Fibroblast of skin of right biceps (primary cell): ENCODE measurements at places on chromosomes 2 and 18.

DNA sequence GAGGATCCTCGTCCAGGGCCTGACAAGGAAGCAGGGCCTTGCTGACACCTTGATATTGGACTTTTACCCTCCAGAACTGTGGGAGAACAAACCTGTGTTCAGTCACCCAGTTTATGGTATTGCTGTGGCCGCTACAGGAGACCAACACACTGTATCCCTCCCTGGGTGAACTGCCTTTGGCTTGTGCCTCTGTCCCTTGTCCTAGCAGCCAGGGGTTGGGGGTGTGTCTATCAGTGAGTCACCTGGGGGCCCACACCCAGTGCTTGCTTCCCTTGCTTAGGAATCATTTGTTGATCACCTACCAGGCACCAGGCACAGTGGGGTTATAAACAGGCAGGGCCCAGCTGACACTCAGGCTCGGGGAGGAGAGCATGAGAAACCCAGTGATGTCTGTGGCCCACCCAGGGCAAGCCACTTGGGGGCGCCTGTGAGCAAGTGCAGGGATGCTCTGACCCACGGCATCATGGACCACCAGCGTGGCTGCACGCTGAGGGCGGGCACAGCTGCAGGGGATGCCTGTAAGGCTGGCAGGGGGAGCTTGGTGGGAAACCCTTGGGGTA is 17.1 kb downstream of the TMEM185B start:
- DNase-seq = peak; percentile 7

DNA sequence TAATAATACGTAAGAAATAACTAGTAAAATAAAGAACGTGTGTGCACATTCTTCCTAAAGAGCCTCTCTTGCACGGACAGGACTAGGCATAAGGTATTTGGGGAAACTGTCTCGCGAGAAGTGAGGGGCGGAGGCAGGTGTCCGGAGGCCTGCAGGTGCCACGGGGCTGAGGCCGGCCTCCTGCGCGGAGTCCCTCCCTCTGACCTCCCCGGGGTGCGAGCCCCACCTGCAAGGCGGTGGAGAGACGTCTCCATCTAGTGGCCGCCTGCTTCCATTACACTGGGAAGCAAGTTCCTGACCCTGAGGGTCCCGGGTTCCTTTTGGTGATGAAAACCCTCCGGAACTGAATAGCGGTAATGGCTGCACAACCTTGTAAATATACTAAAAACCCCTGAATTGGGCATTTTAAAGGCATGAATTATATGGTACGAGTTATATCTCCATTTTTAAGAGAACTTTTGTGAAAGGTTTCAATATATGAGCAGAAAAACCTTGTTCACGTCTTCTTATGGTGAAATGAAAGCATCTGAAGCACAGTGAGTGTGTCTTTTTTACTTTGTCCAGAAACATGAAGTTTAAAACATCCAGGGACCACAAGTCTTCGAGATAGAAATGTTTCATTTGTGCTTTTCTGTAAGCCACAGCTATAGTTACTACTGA is 35.5 kb upstream of the CTDP1 start:
- peak; percentile 52 for DNase-seq

GRCh38 chr2:71798266-71799012 is 345.1 kb downstream of the DYSF start:
- peak; percentile 28 for DNase-seq

DNA sequence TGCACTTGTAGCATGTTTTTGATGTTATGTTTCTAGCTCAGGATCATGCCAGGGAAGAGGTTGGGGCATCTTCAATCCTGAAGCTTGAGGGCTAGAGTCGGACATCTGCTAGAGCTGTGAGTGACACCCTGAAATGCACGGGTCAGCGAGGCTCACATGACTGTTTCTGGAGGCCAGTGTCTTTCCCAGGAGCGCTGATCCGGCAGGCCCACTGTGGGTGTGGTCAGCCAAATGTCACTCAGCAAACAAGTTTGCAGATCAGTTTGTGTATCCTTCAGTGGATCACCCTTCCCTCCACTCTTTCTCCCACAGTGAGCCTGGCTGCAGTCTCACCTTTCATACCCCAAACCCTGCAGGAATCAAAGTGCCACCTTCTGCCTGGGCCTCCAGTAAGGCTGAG is 23.0 kb upstream of the ARHGEF4 start:
- DNase-seq = no peak

DNA sequence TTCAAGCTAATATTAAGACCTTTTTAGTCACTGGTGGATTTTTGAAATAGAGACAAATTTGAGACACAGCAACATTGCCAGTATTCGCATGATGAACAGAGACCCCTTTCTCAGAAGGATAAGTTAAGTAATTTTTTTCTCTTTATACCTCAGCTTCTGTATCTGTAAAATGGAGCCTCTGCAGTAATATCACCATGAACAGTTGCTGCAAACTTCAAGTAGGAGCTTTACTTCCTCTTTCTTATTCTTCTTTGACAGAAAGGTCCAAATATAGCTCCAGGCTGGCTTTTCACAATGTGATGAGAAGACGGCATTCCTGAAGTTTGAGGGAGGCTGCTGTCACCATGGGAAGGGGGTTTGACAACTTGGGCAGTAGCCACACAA is 158.7 kb downstream of the TDRD15 start:
- DNase-seq = no peak

- DNase-seq = peak; percentile 47
Measured at GRCh38 chr2:236176417-236176816, 8.2 kb upstream of the GBX2 start.

DNA sequence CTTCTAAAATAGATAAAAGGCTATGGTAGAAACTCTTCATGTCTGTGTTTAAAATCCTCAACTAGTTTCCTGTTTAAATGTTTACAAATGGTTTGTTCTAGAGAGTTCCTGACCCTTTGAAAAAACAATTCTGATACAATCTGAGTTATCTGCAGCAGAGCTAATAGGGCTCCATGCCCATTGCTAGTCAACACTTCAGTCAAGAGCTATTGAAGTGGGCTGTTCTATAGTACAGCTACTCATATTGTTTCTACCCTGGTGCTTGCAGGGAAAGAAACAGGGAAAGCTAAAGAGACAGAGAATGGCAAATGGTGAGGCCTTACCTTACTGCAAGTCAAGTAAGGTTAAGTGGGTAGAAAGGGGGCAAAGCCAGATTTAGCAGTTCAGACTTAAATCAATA is 112.3 kb upstream of the CAVIN2 start:
- DNase-seq = no peak

DNA sequence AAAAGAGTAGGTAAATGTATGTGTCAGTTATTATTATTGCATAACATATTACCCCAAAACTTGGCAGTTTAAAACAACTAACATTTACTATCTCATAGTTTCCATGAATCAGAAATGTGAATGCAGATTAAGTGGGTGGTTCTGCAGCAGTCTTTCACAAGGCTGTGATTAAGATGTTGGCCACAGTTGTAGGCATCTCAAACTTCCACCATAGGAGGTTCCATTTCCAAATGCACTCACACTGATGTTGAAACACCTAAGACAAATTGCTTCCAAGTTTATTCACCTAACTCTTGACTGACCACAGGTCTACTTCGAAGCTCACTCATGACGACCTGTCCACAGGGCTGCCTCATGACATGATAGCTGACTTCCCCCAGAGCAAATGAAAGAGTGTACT is 360.8 kb downstream of the GRB14 start:
- peak; percentile 9 for DNase-seq

GRCh38 chr2:163662141-163662780 is 73.5 kb downstream of the FIGN start:
- peak; percentile 50 for DNase-seq

DNA sequence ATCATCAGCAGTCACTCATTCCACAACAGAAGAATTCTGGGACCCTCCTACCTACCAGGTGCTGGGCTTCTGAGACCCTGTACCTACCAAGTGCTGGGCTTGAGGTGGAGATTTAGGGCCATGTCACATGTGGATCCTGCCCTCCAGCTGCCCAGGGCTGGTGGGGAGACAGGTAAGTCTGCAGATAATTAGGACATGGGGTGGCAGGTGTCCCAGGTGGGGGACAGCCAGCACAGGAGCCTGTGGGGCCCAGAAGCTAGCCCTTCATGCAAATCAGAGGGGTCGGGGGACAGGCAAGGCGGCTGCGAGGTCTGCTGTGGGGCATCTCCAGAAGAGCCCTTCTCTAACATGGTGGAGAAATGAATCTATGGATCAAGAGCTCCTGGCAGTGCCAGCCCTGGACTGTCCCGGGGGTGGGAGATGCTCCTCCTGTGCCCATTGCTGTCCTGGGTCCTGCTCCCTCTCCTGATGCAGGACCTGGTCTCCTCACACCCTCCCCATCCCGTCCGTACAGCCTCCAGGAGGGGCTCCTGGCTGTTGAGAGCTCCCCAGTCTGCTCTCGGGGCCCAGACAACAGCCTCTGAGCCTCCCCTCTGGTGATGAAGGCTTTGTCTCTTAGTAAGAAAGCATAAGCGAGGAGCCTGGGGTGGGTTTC is 106.3 kb upstream of the GLI2 start:
- DNase-seq = no peak

GRCh38 chr2:183522489-183523266 is 398.4 kb downstream of the NUP35 start:
- peak; percentile 28 for DNase-seq

DNA sequence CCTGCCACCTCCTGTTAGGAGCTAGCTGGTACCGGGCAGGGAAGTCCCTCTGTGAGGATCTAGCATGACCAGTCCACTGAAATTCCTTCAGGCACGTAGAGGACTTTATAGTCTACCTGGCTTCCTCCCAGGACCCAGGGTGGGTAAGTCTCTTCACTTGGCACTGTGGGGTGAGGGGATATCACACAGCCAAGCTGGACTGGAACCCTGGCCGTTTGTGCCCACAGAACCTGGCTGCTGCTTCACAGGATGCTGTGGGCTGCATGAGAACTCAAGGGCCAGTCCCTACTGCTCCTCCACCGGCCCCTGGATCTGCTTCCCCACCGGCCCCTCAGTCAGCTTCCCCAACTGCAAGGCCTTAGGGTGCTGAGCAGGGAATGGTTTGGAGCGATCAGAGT is 35.8 kb downstream of the HS1BP3 start:
- no peak for DNase-seq

DNA sequence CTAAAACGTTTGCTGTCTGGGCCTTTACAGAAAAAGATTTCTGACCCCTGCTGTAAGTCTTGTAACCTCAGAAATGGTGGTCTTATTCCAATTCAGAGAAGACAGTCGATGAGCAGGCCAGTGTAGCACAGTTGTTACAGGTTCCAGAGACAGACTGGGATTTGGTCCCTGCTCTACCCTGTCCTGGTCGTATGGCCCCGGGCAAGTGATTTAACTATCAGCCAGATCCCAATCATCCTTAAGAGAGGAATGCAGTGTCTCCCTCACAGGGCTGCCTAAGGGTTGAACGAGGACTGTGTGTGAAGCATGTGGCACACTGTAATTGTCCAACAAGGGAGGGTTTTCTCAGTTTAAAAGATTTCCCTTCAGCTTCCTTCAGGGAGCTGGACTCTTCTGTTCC is 47.2 kb downstream of the HK2 start:
- DNase-seq = no peak

GRCh38 chr18:44683556-44683955 is 2.9 kb downstream of the SETBP1 start:
- peak; percentile 31 for DNase-seq

DNA sequence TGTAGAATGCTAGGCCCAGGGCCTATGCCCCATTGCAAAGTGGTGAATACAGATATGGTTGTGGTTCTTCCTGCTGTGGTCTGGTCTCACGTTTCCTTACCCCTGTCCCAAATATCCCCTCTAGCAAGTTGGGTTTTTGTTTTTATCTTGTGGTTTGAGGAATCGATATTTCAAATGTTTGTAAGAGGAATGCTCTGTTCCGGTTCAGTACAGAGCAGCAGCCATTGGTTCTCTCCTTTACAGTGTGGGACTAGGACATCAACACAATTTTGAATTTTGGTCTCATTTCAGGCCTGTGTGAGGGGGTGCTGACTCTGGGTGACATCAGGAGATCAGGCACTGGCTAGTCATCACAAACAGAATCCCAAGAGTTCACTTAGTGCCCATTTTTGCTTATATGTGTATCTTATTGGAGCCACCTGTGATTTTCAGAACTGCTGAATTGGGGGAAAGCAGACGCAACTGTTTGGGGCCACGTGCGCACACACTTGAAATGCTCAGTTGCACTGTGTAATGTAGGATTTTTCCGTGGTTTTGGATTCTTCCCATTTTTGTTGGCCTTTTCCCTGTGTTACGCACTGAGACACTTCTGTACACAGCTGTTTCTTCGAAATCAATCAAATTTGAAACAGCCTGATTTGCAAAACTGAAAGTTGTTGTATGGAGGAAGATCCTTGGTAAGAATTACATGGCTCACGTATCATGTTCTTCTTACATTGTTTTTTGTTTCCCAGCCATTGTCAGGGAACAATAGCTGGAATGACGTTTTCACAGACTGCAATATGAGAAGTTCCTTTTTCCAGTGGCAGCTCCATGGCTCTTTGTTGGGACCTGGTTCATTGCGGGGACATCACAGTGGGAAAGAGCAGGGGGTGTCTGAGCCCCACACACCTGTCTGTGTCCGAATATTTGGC is 8.6 kb downstream of the SH3BP4 start:
- peak; percentile 66 for DNase-seq

- no peak for DNase-seq
Measured at GRCh38 chr2:31555967-31556706, 24.6 kb downstream of the SRD5A2 start.

GRCh38 chr2:33518929-33519328 is 42.5 kb downstream of the RASGRP3 start:
- DNase-seq = no peak

- DNase-seq = no peak
Measured at GRCh38 chr2:122138561-122138960, 383.1 kb downstream of the TSN start.

DNA sequence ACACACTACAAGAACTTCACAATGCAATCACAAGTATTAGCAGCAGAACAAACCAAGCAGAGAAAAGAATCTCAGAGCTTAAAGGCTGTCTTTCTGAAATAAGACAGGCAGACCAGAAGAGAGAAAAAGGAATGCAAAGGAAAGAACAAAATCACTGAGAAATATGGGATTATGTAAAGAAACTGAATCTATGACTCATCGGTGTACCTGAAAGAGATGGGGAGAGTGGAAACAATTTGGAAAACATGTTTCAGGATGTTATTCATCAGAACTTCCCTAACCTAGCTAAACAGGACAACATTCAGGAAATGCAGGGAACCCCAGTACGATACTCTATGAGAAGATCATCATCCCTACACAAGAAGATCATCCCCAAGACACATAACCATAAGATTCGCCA is 499.0 kb upstream of the CHAC2 start:
- DNase-seq = no peak

GRCh38 chr2:168034616-168035015 is 212.8 kb downstream of the STK39 start:
- no peak for DNase-seq

DNA sequence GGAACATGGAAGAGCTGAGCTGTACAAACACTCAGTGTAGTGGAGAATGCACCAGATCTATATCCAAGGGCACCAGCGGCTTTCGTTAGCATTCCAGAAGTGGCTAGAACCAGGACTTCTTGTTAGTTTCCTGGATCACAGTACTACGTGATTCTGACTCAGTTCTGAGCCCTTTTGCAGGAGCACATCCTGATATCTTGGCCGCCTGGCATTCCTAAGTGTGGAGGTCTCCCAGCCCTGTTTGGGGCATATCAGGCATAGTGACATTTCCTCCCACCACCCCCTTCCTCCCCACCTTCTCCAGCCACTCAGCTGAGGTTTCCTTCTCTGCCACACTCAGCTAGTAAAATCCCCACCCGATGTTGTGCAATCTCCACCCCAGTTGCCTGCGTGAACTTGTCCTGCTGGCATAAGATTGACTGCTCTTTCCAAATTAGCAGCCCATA is 63.4 kb downstream of the BMP10 start:
- peak; percentile 4 for DNase-seq
